MV-4-11 (cell line): ENCODE measurements at places on chromosomes 4 and X.

GRCh38 chr4:25095837-25096236, 64.4 kb downstream of the SEPSECS start:
- no peak for DNase-seq

GRCh38 chr4:152014280-152014679, 253.5 kb upstream of the GATB start:
- peak; percentile 57 for DNase-seq

GRCh38 chr4:166301266-166301665, 428.2 kb downstream of the TLL1 start:
- no peak for DNase-seq

DNA sequence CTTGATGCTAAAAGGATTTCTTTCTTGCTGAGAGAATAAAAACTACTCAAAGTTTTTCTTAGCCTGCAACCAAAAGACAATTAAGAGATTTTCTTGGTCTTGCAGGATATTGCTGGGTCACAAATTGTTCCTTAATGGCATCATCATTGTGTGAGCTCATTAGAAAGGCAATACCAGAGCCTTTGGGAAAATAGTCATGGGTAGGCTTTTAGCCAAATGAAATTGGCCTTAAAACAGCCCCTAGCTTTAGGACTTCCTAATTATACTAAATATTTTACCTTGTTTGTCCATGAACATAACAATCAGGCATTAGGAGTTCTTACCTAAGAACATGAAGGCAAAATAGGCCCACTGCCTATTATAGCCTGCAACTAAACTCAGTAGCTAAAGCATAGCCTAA, 10.4 kb upstream of the FAM13A start:
- DNase-seq: no peak

- no peak for DNase-seq
These were observed 50.3 kb upstream of the OTUD4 start for GRCh38 chr4:145230726-145231125.

GRCh38 chrX:127578395-127578794, 473.8 kb downstream of the ACTRT1 start:
- DNase-seq: no peak

DNA sequence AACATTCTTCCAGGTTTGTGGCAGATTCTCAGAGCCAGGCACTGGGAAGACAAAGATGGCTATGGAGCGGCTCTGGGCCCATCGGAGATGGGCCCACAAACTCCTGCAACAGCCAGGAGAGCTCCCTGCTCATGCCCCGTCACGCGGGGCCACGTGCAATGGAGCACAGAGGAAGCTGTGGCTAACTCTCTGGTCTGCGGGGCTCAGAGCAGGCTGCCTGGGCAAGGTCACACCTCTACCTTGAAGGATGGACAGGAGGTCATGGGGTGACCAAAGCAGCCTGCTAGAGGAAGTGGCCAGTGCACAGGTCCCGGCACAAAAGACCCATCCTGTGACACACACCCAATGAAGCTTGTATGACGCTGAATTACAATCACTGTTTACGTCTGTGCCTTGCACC, 45.2 kb downstream of the C4orf50 start:
- no peak for DNase-seq

DNA sequence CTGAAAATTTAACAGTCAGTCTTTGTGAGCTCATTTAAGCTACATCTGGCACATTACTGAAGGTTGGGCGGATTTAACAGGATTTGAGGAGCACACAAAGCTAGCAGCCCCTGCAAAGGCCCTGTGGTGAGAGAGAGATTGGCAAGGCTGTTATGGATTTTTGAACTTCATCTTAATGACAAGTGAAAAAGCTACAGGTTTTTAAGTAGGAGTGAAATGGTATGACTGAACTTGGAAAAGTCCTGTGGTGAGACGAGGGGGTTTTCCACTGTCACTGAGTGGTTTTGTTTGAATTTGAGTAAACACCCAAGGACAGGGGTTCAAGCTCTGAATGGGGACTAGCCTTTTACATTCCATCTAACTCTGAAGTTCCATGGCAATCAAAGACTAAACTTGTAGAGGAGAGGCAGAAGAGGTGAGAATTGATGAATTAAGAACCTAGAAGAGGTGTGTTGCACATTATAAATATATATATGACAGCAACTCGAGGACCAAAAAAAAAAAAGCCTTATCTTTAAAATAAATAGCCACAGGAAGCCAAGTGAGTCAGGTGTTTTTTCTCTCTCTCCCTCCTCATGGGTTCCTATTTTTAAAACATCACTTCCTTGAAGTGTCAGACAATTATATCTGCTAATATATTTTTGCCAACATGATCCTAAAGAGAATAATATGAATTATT, 47.8 kb upstream of the CLNK start:
- DNase-seq: no peak

- DNase-seq: no peak
These were observed 9.3 kb upstream of the CEP135 start for GRCh38 chr4:55939421-55939820.

DNA sequence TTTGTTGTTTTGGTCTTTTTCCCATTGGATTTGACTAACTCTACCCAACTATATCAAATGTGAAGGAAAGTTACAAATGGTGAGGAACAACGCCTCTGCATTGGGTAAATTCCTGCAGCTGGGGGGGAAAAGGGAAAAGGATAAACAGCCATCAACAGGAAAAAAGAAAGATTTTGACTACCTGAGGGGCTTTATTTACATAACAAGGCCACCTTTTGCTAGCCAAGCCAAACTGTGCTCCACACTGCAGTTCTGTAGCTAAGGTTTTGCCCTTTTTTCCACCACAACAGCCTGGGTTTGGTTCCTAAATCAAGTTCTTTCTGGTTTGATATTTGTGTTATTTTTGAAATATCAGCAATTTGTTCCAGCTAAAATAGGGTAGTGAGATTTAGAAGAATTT, 40.8 kb downstream of the RHOXF2B start:
- DNase-seq: no peak

DNA sequence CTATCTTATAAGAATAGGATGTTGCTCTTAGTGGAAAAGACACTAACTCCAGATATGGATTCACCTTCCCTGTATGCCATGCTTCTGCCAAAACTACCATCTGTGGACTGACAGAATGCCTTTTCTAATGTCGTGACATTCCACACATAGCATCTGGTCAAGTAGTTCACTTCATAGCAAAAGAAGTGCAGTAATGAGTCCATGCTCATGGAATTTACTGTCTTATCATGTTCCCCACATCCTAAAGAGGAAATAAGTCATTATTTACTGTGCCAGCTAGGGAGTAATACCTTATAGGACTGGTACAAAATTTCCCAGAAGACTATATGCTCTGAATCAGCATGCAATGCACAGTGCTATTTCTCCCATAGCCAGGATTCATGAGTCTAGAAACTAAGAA, 562.4 kb downstream of the TLL1 start:
- DNase-seq: no peak

GRCh38 chrX:153433781-153434285, 12.0 kb downstream of the TREX2 start:
- DNase-seq: no peak

- DNase-seq: no peak
These were observed 171.9 kb upstream of the GALNT7 start for GRCh38 chr4:172996571-172997216.

DNA sequence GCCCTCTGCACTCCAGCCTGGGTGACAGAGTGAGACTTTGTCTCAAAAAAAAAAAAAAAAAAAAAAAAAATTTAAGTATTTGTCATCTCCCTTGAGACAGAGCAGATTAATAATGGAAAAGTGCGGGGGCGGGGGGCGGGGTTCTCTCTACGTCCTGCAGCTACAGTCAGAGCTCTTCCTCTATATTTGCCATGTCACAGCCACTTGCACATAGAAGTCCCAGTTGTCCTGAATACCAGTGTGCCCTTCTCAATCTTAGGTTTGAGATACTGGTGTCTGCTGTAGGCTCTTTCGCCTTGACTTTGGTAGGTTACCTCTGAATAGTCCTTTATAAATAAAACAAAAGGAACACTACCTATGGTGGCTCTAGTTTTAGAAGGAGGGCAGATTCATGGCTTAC, 237.8 kb upstream of the PGRMC2 start:
- no peak for DNase-seq

- DNase-seq: no peak
These were observed 11.7 kb downstream of the ADGRL3 start for GRCh38 chr4:61211781-61212180.

GRCh38 chrX:13700380-13700779, 11.5 kb downstream of the RAB9A start:
- no peak for DNase-seq

DNA sequence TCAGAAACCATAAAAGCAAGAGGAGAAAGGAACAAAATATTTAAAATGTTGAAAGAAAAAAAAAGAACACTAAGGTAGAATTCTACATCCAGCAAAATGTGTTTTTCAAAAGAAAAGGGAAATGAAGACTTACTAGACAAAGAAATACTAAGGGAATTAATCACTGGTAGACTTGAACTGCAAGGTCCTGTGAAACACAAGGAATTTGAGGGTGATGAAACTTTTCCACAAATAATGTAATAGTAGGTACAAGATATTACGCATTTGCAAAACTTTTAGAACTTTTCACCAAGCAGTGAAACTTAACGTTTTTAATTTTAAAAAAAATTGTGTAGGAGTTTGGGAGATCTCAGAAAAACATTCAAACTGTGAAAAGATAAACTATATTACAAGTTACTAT, 180.3 kb upstream of the MAGEB16 start:
- DNase-seq: no peak

DNA sequence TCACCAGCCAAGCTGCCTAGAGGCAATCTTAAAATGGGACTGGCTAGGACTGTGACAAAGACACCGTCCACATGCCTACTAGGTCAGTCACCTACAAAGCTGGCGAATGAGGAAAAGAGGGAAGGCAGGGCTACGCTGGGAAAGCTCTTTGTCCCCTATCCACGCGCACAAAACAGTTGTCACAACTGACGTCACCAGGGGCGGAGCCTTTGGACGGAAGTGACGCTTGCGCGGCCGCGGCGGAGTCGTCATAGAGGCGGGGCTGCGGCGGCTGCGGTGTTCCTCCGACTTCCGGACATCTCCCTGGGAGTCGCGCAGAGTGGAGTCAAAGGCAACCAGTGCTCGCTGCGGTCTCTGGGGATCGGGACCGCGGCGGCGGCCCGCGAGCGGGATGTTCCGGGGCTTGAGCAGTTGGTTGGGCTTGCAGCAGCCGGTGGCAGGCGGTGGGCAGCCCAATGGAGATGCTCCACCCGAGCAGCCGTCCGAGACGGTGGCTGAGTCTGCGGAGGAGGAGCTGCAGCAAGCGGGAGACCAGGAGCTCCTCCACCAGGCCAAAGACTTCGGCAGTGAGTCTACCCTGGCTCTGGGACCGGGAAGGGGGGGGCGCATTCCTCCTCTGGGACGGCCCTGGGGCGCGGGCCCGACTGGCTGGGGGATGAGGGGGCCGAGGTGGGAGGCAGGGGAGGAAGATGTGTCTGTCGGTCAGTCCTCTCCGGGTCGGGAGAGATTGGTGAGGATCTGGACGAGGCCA, at the start of gene SYAP1:
Gene SYAP1 (plus strand): TSS at position 279 of the 751 bp plus-strand sequence. CDS start 113 bp downstream, at position 392.
- peak; percentile 86 for DNase-seq

GRCh38 chr4:62288808-62289541, 1088.8 kb downstream of the ADGRL3 start:
- no peak for DNase-seq

DNA sequence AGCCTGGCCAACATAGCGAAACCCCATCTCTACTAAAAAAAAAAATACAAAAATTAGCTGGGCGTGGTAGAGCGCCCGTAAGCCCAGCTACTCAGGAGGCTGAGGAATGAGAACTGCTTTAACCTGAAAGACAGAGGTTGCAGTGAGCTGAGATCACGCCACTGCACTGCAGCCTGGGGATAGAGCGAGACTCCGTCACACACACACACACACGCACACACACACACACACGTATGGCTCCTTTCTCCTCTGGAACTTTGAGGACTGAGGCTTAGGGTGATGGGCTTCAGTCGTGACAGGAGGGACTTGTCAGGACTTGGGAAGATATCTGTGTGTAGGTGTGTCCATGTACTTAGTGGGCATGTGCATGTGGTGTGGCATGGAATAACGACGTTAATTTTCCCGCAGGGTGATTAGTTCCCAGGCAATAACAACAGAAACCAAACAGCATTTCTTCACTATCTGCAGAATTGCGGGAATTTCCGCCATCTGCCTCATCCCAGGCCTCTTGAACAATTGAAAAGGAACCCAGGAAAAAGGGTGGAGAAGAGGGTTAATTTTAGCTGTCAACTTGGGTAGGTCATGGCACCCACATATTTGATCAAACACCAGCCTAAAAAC, 47.7 kb downstream of the RWDD4 start:
- DNase-seq: no peak

- no peak for DNase-seq
These were observed 69.5 kb downstream of the ACOX3 start for GRCh38 chr4:8370835-8371595.

DNA sequence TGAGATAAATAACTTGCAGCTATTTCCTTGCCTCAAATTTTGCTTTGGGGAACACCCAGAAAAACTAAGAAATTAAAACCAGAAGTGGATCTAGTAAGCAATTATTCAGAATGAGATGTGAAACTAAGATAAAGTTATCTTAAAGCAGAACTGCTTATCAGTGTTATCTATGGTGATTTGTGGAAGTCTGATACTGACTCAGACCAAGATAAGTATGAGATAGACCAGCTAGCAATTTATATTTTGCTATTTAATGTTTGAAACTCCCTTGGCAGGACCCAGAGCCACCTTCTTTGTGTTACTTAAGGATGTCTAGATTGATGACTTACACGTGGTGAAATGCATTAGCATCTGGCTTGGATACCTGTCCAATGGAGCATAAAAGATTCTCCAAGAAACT, 368.1 kb downstream of the EPHA5 start:
- peak; percentile 6 for DNase-seq

- DNase-seq: no peak
These were observed 39.0 kb downstream of the GABRA3 start for GRCh38 chrX:152412105-152412504.

DNA sequence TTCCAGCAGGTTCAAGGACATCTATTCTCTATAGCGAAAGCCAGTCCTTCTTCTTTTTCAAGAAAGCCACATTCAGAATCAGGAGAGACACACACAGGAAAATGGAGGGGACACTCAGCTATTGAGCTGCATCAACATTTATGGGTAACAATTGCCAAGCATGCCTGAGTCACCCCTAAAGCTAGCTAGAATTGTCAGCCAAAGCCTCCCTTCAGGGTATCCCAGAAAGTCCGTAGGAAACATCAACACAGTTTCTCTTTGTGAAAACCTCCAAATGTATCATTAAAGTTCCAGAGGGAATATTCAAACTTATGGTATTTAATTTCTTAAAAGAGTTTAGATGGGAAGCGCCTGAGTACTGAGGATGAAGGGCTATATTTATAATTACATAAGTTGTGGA, 331.1 kb upstream of the SLC7A11 start:
- DNase-seq: no peak

DNA sequence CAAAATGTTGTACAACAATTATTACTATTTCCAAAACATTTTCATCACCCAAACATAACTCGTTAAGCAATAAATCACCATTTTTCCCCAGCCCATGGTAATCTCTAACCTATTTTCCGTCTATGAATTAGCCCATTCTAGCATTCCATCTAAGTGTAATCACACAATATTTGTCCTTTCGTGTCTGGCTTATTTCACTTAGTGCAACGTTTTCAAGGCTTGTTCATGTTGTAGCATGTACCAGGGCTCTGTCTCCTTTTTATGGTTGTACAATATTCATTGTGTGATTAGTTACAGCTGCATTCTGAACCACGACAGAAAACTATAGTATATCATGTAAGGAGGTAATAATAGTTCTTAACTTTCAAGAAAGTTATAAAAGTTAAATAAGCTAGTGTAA, 656.0 kb upstream of the HS3ST1 start:
- no peak for DNase-seq

GRCh38 chr4:112664611-112665010, 27.7 kb downstream of the LARP7 start:
- no peak for DNase-seq

GRCh38 chrX:150161193-150161592, 201.9 kb upstream of the MAMLD1 start:
- DNase-seq: peak; percentile 5
